ENCODE measurements at places on chromosomes 4 and X.

DNA sequence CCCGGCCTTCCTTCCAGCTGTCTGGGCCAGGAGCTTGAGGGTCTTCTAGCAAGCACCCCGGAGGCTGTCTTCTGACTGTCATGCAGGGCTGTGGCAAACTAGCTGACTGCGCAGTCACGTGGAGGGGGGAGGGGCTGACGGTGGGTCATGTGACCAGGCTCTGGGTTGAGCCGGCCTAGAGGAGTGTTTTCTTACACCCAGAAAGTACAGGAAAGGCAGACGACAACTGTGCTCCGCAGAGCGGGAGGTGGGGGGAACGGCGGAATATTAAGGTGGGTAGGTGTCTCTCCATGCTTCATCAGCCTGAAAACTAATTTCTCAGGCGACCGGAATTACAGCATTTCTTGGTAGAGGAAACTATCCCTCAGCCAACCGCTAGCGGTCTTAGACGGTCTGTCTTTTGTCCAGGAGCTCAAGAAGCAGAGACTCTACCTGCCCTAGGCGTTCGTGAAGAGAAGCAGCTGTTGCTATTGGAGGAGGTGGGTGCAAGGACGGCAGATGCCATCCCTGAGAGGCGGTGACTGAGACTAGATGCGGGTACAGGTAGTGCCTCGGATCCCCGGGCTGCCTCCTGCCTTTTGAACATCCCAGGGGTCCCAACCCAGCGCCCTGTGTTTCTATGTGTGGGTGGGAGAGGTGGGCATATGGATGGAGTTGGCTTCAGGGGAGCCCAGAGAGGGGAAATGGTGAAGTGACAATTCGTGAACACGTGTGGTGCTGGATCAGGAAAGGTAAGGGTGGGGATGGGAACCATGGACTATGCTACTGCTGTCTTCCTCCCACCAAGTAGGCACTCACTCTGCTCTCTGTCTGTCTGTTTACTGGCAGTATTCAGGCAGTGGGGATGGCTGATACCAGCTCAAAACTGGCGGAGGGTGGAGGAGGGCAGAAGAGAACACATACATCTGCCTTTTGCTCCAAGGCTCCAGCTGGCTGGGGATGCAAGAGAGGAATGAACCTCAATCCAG, 8.8 kb downstream of the GPRASP1 start:
- peak; percentile 87 for DNase-seq

DNA sequence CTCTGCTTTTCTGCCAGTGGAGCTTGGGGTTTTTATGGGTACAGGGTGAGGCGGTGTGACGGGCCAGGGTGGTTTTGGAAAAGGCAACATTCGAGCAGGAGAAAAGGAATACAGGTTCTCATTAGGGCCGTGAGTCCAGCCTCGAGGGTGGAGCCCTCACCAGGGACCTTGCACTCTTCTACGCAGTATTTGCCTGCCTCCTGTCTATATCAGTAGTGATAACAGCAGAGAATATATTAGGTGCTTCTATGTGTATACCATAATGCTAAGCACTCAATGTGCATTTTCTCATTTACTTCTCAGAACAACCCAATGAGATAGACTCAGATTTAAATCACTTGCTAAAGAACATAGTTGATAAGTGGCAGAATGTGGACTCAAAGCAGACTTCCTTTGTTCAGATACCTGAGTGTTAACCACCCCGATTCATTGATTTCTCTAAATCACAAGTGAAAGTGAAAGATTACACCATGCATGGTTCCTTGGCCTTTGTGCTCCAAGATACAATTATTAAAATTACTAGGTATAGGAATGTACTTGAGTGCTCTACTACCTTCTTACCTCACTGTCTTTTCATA, 403.9 kb downstream of the PCDH7 start:
- DNase-seq, result no peak

DNA sequence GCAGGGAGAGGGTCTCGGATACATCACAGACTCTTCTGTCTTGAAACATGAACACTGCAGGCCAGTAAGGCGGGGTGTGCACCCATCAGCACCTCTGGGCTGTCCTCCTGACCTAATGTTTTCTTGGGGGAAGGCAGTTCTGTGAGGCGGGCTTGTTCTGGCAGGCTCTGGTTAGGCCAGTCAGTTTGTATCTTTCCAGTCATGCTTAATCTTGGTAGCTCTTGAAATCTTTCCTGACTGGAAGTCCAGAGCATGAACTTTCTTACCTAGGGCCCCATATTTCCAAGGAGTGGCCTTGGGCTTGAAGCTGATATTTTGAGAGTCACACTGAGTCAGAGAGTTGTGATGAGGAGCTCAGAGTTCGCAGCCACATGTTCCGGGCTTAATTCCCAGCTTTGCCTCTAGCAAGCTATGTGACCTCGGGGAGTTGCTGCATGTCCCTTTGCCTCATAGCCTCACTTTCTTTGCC, 54.2 kb upstream of the RASSF6 start:
- no peak for DNase-seq

DNA sequence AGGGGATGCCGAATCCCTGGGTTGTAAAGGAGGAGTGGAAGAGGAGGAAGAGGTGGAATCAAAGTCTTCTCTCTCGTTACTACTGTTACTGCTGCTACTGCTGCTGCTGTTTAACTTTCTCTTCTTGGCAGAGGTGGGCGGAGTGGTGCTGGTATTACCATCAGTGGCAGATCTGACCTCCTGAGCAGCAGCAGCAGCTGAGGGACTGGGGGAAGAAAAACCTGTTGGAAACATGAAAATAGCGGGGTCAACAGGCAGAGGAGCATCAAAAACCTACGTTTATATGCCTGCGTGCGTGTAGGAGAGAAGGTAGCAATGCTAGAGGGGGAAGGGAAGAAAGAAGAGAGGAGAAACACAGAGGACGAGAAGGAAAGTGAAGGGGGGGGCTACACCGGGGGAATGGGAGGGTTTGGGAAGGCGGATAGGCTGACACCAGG, 339 bp downstream of the CUL4B start:
- peak; percentile 66 for DNase-seq

GRCh38 chr4:86500527-86500926, 93.6 kb upstream of the PTPN13 start:
- DNase-seq, result no peak

- DNase-seq, result peak; percentile 66
Measured at GRCh38 chrX:70196961-70197720, 19.9 kb downstream of the DGAT2L6 start.

GRCh38 chr4:84366161-84366560, 132.9 kb downstream of the NKX6-1 start:
- DNase-seq, result no peak

- no peak for DNase-seq
Measured at GRCh38 chr4:89653012-89653411, 183.9 kb downstream of the SNCA start.

- peak; percentile 32 for DNase-seq
Measured at GRCh38 chrX:129783291-129783713, 3.6 kb downstream of the SASH3 start.

DNA sequence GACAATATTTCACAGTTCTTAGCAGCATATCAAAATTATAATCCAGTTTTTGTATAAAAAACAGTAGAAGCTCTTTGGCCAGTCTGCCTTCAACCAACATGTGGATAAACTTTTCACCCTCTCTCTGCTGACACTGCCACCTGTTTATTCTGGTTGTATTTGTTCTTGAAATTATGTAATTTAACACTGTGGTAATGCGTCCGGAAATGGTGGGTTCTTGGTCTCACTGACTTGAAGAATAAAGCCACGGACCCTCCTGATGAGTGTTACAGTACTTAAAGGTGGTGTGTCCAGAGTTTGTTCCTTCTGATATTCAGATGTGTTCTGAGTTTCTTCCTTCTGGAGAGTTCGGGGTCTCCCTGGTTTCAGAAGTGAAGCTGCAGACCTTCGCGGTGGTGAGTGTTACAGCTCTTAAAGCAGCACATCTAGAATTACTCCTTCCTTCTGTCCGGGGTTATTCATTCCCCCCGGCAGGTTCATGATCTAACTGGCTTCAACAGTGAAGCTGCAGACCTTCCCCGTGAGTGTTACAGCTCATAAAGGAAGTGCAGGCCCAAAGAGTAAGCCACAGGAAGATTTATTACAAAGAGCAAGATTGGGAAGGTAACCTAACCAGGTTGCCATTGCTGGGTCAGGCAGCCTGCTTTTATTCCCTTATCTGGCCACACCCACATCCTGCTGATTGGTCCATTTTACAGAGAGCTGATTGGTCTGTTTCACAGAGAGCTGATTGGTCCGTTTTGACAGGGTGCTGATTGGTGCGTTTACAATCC, 15.7 kb downstream of the FAM184B start:
- no peak for DNase-seq
